Activated naive CD4-positive, alpha-beta T cell (primary cell): ENCODE measurements at places on chromosomes 11 and 22.

DNA sequence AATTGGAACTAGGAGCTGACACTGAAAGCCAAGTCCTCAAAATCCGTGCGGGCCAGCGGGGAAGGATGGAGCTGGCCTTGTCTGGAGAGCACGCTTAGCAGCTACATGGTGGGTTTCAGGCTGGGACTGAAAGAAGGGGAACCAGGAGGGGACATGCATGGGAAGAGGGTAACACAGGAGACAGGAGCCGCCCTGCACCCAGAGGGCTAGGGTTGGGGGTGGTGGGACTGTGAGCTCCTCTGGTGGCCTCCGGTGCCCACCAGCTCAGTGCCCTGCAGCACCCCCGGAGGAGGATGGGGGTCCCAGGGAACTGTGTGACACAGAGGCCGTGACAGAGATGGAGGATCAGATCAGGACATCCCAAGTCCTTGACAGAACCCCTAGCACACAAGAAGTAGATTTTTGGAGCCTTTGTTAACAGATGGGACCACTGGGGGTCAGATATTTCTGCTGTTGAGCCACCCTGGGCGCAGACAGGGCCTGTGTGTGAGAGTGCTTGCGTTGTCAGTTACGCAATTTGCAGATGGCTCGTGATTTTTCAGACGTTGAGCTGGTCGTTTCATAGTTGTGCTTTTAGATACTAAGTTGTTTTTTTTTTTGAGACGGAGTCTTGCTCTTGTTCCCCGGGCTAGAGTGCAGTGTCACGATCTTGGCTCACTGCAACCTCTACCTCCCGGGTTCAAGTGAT is 21.3 kb upstream of the GRAMD4 start:
- DNase-seq = no peak

DNA sequence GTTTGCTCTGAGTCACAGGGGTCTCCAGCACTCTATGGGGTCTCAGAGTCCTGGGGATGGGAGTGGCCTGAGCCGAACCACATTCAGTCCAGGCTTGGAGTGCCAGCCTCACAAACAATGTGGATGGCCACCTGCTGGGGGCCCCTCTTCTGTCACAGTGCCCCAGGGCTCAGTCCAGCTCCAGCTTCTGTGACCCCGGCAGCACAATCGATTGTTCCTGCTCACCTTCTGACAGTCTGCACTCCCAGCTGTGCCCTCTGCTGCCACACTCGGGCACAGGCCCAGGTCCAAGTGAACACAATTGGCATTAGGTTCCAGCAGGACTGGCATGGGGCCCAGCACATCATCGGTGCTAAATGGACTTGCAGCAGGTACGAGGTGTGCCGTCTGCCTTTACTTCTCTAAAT is 84.8 kb downstream of the TP53I11 start:
- DNase-seq = no peak

- DNase-seq = no peak
Observed at GRCh38 chr11:103170865-103171264, 61.6 kb downstream of the DYNC2H1 start.

DNA sequence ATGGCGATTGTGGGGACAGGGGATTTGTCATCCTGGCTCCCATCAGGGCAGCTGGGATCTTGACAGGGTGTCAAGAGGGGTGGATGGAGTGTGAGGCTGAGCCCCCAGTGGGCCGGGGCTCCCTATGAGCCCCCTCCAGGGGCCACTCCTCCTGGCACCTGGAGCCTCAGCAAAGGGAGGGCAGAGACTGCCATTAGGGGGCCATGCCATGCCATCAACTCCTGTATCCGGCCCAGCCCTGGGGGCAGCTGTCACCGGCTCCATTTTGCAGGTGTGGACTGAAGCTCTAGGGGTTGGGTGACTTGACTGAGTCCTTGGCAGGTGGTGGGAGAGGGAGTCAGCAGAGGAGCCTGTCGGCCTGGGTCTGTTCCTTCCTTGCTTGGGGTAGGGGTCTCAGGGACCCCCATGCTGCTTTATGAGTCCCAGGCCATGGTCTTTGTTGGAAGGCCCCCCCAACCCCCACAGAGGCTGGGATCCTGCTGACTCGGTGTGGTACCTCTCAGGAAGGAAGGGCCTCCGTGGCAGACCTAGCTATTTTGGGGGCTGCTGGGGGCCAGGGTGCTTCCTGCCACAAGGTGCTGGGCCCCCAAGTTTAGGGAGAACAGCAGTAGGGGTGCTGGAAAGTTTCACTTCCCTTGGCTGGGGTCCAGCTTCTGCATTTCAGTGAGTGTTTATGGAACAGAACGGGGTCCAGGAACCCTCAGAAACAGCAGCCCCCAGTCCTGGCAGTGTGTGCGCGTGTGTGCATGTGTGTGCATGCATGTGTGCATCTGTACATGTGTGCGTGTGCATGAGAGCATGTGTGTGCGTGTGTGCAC is 1.5 kb downstream of the ACY3 start:
- no peak for DNase-seq

GRCh38 chr11:27349919-27350318 is 13.1 kb downstream of the CCDC34 start:
- DNase-seq = no peak

DNA sequence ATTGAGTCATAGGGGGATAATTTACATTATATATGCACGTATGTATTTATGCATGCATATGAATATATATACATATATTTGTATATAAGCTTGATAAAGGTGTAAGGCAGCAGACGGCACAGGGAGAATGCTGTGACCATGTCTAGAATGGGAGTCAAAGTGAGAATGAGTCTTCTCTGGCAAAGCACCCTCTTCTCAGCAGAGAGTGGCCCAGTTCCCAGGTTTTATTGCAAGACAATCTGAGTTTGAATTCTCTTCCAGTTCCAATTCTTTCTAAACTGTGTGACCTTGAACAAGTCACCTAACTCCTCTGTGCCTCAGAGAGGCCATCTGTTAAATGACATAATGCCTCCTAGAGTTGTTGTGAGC is 13.8 kb downstream of the EHF start:
- no peak for DNase-seq

DNA sequence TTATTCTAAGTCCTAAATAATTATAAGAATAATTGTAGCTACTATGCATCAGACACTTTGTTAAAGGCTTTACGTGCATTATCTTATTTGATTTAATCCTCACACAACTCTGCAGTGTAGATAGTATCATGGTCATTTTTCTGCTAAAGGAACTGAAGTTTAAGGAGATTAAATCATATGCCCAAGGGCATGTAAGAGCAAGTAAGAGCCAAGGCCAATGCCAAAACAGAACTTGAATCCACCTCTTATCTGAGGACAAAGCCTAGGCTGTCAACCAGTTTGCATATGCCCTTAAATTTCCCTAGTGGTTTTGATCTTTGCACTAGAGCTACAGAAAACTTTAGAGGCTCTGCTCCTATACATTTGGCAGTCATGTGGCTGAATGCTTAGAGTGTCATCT is 65.6 kb upstream of the OR5AK2 start:
- no peak for DNase-seq

GRCh38 chr11:64881476-64881875 is 3.1 kb upstream of the EHD1 start:
- DNase-seq = no peak

DNA sequence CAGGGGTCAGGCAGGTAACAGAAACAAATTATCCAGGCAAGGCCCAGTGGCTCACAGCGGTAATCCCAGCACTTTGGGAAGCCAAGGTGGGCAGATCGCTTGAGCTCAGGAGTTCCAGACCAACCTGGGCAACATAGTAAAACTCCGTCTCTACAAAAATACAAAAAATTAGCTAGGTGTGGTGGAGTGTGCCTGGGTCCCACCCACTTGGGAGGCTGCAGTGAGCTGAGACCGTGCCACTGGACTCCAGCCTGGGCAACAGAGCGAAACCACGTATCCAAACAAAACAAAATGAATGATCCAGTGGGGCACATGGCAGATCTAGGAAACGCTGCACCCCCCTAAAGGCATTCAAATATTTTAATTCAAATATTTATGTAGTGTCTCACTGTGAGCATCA is 9.9 kb downstream of the NUMA1 start:
- DNase-seq = no peak

GRCh38 chr11:75147875-75148263 is 3.0 kb upstream of the SLCO2B1 start:
- no peak for DNase-seq

GRCh38 chr11:89443361-89444322 is 47.5 kb downstream of the NOX4 start:
- no peak for DNase-seq

DNA sequence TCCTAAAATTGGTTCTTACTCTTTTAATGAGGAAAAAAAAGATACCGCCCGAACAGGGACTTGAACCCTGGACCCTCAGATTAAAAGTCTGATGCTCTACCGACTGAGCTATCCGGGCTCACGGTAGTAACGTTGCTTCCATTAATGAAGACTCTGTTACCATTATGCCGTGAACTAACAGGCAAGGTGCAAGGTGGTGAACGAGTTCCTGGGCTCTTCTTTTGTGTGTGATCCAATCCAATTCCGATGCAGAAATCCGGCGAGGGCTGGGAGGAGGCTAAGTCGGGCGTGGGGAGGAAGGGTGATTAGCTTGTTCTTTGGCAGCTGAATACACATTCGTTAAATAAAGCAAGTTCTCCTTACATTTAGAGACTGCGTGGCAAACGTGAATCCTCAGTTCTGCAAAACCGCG is 49.0 kb downstream of the OR4D9 start:
- DNase-seq = peak; percentile 55

GRCh38 chr22:36221799-36222751 is 17.3 kb downstream of the APOL2 start:
- DNase-seq = peak; percentile 6

DNA sequence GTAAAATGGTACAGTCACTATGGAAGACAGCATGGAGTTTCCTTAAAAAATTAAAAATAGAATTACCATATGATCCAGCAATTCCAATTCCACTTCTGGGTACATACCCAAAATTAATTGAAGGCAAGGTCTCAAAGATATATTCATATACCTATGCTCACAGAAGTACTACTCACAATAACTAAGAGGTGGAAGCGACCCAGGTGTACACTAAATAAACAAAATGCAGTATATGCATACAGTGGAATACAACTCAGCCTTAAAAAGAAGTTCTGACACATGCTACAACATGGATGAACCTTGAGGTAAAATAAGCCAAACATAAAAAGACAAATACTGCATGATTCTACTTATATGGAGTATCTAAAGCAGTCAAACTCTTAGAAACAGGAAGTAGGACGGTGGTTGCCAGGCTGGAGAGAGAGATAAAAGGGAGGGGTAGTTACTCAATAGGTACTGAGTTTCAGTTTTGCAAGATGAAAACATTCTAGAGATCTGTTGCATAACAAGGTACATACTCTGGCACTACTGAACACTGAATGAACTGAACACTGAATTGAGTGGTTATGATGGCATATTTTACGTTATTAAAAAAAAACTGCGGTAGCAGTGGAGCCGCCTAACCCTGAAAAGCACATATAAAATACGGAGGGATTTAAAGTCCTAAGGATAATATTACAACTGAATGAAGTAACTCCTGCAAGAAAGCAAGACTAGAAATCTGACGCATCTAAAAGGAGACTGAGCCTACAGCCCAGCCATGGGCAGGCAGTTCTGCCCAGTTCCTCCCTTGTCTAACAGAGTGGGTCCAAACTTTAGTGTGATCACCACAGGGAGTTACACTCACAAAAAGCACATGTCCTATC is 12.8 kb downstream of the DGCR2 start:
- DNase-seq = peak; percentile 18

DNA sequence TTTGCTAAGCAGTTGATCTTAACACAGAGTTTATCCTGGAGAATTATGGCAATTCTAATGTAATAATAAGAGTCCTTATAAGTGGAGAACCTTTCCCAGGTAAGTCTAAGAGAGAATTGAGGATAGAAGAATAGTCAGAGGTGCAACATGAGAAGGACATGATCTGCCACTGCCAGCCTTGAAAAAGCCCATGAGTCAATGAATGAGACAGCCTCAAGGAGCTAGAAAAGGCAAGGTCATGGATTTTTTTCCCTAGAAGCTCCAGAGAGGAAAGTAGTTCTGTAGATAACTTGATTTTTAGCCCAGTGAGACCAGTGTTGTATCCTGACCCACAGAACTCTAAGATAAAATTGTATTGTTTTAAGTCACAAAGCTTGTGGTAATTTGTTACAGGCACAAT is 16.9 kb downstream of the MS4A6A start:
- DNase-seq = no peak

DNA sequence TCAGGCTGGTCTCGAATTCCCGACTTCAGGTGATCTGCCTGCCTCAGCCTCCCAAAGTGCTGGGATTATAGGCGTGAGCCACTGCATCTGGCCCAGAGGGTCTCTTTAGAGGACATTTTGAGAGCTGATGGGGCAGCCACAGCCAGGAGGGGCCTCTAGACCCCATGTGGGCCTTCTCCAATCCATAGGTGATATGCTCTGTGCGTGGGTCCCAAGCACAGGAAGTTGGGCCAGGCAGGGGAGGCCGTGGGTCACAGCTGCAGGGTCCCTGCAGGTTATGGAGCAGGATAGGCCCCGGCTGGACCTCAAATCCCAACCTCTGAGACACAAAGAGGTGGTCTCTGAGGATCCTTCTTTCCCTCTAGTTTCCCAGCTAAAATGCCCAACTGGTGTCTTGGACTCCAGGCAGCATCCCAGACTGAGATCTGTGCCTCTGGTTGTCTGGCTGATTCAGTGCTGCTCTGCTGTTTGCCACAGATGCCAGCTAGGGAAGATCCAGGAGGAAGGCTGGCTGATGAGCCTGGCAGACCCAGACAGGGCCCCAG is 1.5 kb downstream of the LRRC75B start:
- no peak for DNase-seq

DNA sequence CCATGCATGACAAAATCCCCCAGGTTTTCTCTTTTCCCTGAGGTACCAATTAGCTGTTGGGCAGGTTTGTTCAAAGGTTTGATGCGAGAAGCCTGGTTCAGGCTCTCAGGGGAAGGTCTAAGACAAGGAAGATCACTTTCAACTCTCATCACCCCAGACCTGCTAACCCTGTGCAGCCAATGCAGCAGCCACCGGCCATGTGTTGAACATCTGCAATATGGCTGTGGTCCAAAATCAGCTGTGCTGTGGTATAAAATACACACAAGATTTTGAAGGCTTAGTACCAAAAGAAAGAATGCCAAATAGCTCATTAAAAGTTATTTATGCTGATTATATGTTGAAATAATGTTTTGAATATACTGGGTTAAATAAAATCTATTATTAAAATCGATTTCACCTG is 58.5 kb downstream of the SMCO4 start:
- no peak for DNase-seq

- DNase-seq = no peak
Observed at GRCh38 chr11:68890490-68891231, 13.0 kb downstream of the MRPL21 start.

- no peak for DNase-seq
Observed at GRCh38 chr11:34068111-34068510, 16.6 kb downstream of the CAPRIN1 start.

GRCh38 chr11:44537679-44538078 is 27.8 kb upstream of the CD82 start:
- no peak for DNase-seq

DNA sequence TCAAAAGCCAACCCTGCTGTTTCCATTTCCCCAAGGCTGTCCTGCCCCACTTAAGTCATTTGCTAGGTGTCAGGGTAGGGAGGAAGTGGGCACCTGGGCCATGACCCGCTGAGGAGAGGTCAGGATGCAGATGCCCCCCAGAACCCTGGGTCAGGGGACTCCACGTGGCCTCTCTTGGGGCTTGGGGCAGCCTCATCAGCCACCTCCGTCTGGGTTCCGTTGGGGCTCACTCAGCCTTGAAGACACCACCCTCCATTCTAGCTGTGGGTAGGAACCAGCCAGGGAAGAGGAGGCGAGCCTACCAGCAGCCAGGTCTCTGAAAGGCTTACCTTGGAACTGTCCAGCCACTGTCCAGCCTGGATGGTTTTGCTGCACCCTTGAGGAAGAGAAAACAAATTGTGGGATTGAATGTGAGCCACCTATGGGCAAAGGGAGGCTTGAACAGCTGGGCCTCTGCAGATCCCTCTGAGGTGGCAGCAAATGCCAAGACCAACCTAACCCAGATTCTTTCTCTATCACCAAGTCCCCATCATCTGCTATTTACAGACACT is 2.5 kb downstream of the APOL4 start:
- no peak for DNase-seq
